ENCODE measurements at places on chromosomes 7 and 10. TPM values are rescaled to one million over a fixed set of nuclear protein-coding genes. Genes with fewer than 3 reads are reported as not detected.

GCK gene
- 1.8 TPM for total RNA-seq

LSM5 gene
- total RNA-seq = 39.2 TPM

LRIT1 gene
- not detected for total RNA-seq

PGAM2 gene
- total RNA-seq = 1,123 TPM

DNA sequence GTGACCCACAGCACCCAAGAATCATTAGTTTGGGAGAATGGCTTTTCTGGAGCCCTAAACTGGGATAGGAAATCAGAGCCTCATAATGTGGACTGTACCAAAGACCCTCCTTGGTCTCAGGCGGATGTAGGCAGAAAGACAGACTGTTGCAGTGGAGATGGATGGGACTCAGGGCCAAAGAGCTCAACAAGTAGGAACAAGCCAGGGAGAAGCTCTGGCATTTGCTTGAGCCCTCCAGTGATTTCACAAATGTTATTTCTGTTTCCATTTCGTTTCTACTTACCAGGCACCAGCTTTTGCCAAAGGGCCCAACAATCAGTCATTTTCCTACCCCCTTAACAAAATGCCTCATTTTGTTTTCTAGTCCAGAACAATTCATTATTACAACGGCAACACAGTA is 762.7 kb downstream of the KCNMA1 start:
- DNase-seq = no peak

GRCh38 chr10:50538555-50539398 is 85.0 kb downstream of the SGMS1 start:
- DNase-seq = no peak

- DNase-seq = no peak
Observed at GRCh38 chr10:127243490-127244272, 47.3 kb upstream of the INSYN2A start.

DNA sequence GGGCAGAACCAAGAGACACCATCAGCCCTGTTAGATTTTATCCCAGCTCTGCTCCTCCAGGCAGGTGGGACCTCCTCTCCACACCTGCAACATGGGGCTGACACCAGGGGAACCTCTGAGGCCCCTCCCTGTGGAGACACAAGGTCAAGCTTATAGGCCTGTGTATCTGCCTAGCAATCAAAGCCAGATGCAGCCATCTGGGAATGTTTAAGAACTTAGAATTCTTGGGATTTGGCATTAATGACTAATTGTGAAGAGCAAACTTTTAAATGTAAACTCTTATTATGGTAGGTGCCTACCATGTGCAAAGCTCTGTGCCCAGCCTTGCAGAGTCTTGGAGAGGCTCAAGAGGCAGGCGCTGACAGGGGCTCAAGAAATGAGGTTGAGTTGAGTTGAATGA is 52.1 kb downstream of the TBATA start:
- no peak for DNase-seq

- no peak for DNase-seq
Observed at GRCh38 chr10:2150288-2150687, 413.0 kb upstream of the ADARB2 start.

- peak; percentile 93 for DNase-seq
Observed at GRCh38 chr10:129963641-129964501, at the start of gene EBF3. Gene EBF3 (minus strand): TSS chr10:129964274. CDS start chr10:129963768, 506 bp downstream.

DNA sequence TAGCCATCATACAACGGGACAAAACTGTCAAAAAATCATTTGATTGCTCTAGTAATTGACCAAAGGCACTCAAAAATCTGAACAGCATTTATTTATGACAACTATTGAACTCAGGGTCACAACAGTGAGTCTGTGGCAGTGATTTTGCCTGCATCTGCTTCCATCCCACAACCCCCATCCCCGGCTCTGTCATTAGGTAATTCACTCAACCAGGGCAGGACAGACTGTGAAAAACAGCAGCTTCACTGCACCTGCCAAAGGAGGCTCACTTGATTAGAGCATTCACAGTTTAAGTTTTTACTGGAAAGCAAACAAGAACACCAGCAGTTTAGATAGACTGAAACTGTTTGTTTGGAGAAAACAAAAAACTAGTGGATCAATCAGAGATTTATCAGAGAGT is 22.2 kb downstream of the NRCAM start:
- no peak for DNase-seq

DNA sequence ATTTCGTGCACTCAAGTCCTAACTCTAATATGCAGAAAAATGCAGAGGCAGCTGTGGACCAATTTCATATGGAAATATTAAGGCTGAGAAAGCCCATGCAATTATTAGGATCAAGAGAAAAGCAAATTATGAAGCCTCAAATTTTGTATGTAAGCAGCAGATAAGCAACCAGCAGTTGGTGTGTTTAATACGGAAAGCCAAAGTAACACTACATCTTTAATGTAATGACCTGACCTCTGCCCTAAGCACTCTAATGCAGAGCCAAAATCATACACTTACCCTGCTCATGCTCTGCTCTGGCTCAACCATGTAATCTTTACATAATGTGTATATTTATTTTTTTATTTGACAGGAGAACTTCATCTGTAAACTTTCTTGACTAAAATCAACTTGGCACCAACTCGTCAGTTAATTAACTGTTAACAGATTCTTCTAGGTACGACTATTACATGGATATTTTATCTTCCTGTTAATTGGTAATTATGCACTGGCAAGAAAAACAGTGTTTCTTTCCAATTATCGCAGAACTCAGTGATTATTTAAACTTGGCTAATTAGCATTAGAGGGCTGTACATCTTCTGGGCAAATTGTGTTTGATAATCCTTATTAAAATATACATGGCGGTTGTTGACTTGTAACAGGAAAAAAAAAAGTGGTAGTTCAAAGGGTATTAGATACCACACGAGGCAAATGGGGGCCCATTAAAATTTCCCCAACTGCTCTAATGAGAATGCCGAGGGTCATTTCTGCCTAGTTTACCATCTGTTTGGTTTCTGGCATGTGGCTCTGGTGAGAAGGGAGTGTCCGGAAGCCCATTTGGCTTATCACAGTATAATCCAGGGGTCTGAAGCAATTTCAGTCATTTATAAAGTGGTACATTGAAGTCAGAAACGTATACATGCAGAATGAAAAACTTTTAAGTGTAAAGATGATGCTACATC is 94.5 kb downstream of the RELN start:
- no peak for DNase-seq
